ENCODE measurements at places on chromosomes 4 and X.

GRCh38 chr4:26431461-26432180, 58.7 kb downstream of the CCKAR start:
- no peak for DNase-seq

DNA sequence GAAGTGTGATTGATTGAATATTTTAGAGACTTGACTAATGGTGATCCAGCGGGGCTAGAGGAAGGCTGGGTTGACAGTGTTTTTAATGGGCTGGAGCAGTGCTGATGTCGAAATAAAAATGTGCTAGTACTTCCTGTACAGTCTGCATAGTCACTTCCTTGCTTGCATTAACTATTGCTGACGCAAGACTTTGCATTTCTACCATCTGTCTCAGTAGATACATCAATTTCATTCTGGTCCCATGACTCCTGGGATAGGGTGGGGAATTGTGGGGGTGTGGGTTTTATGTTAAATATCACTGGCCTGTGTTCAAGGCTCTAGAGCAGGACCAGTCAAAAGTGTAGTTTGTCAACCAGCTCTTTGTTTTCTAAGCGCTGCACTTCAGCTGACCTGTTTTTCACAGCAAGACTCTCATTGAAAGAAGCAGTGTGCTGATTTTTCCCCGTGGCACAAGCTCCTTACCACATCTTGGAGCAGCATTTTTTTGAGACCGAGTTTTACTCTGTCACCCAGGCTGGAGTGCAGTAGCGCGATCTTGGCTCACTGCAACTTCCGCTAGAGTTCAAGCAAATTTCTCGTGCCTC, 35.2 kb upstream of the PHEX start:
- DNase-seq, result no peak

DNA sequence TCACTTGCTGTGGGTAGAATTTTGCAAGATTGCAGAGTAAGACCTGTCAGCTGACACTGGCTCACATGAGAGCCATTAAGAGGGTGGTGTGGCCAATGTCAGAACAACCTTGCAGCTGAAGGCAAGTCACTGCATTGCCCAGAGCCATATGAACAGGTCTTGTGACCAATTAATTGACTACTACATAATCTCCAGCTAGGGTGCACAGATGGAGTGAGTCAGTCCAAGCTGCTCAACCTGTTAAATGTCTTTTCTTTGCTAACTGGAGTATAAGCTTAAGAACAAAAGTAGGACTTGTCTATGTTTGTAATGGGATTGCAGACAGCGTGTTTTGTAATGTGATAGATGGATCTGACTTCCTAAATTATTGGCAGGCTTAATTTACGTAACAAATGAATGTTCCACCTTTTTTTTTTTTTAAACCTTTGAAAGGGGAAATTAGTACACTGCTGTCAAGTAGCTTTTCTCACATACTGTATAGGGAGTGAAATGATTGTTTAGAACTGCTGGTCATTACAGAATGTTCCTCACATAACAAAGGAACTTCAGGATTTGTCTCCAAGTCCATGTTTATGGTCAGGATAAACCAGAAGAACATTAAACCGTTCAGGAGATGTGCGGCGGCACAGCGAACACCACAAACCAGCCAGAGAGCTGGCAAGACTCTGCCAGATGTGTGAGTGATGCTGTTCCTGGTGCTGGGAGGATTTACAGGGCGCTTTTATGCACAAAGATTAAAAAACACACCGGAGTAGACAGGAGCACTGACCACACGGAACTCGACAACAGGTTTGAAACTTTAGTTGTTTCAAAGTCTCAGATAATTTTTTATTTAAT, 37.0 kb downstream of the FNIP2 start:
- DNase-seq, result no peak

DNA sequence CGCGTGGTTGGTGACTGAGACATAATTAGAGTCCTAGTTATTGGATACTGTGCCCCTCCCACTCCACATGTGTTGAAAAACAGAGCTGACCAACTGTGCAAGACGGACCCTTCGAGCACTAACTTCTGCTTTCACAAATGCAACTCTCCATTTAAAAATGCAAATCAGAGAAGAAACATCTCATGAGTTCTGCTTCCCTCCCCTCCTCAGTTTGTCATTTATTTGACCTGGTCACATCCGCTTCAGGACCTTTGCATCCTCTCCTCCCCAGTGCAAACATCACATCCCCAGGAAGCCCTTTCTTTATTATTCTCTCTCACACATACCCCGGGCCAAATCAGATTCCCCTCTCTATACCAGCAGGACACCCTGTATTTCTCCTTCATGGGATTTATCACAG, 38.1 kb upstream of the NOCT start:
- no peak for DNase-seq

GRCh38 chr4:184383497-184384055, 90.8 kb downstream of the IRF2 start:
- DNase-seq, result no peak

GRCh38 chr4:10460313-10461047, 3.3 kb upstream of the ZNF518B start:
- no peak for DNase-seq

DNA sequence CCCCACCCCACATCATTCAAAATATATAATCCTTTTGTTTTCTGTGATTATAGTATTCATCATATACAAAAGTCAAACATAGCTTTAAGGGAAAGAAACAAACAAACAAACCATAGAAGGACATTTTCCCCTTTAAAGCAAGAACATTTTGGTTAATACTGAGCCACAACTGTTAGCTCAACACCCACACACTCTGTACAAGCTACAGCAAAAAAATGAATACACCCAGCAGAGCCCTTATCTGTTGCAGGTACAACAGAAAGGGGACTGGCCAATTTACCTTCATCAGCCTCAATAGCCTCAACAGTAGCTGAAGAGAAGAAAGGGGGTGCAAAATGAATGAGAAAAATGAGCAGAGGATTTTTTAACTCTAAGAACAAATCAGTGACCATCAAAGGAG, 318.4 kb downstream of the PPP3CA start:
- DNase-seq, result no peak

DNA sequence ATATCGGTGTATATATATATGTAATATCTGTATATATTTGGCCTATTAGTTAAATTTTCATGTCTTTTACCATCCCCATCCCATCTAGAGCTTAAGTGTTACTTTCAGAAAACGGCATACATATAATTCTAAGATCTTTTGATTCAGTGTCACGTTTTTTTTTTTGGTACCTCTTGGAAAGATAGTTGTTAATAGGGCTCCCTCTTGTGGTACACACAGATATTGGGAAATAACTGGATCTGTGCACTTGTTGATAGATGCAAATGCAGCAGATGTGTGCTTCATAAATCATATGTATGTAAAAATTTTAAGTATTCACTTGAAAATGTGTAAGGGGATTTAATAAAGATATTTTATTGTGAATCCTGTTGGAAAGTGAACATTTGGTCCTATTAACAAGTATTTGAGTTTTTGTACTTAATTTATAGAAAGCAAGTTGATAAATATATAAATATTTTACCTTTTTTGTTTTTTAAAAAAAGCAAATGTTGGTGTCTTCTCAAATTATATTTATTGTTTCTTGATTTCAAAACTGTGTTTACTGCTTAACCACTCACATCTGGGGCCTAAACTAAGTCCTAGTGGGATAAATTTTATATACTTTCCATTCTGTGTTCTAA, 74.7 kb downstream of the PAQR3 start:
- DNase-seq, result no peak

DNA sequence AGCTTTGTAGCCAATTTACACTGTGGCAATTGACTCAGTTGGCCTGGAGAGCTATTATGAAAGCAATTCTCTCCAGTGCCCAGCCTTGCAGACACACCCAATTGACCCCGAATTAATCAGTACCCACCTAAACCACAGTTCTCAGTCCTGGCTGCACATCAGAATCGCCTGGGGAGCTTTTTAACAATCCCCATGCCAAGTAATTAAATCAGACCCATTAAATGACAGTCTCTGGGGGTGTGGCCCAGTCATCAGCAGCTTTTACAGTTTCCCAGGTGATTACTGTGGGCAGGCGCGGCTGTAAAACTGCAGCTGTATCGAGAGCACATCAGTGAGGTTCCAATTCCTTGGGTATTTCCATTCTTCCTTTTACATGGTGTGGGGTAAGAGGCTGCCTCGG, 460.9 kb upstream of the FAT1 start:
- no peak for DNase-seq

DNA sequence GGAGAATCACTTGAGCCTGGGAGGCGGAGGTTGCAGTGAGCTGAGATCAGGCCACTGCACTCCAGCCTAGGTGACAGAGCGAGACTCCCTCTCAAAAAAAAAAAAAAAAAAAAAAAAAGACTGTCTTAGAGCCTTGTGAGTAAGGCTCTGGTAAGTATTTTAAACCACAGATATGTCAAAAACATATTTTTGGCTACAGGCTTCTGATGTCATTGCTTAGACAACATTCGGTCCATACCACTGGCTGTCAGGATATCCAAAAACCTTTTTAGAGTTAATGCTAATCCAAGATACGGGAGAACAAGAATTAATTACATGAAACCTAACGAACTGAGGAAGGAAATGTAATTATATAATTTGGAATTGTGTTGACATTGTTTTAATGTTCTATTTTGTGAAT, 999.5 kb upstream of the PABPC4L start:
- DNase-seq, result no peak

DNA sequence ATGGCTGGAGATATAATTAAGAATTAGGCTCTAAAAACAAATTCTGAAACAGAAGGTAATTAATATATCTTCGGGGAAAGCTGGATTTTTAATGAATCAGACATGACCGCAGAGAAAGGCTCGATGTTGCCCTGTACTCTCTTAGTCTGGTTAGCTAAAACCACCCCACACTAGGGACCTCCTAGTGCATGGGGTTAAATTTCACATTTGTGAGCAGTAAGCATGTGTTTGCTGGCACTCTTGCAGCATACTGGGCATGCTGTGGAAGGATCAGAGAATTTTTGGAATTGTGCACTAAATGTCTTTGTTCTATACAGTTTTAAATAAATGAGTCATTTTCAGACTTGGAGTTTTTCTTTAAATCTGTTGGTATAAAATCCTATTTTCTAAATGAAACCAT, 475.6 kb upstream of the FTHL17 start:
- DNase-seq, result no peak

DNA sequence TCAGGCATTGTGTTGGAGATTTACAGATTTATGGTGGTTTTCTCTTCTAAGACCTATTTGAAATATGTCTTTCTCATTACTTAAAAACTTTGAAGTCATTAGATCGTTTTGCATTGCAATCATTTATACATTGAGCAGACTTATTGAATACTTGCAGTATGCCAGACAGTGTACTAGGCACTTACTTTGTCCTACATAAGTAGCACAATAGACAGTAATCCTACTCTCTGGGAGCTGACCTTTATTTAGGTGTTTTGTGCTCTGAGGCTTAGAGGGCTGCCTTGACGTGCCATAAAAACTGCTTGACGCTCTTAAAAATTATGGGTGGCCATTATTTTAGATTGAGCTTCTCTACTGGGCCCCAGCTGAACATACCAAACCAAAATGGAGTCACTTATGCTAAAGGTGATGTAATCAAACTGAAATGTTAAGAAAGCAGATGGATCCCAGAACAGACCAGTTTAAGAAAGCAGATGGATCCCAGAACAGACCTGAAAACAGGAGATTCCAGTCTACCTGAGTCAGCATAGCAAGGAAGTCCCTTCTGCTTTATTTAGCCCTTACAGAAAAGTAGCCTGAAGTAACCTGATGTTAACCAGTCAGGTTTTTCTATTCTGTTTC, 42.4 kb downstream of the PTTG2 start:
- DNase-seq, result no peak

GRCh38 chr4:119977076-119977940, 89.3 kb downstream of the MAD2L1 start:
- no peak for DNase-seq

GRCh38 chr4:146510942-146511341, 10.8 kb downstream of the SLC10A7 start:
- DNase-seq, result no peak

GRCh38 chr4:39614487-39615162, 24.0 kb downstream of the SMIM14 start:
- DNase-seq, result no peak

GRCh38 chrX:72027914-72028307, 103.8 kb downstream of the RTL5 start:
- no peak for DNase-seq

- no peak for DNase-seq
Observed at GRCh38 chrX:138748480-138748879, 37.0 kb upstream of the FGF13 start.

GRCh38 chr4:143773998-143774895, 73.8 kb upstream of the FREM3 start:
- DNase-seq, result no peak

DNA sequence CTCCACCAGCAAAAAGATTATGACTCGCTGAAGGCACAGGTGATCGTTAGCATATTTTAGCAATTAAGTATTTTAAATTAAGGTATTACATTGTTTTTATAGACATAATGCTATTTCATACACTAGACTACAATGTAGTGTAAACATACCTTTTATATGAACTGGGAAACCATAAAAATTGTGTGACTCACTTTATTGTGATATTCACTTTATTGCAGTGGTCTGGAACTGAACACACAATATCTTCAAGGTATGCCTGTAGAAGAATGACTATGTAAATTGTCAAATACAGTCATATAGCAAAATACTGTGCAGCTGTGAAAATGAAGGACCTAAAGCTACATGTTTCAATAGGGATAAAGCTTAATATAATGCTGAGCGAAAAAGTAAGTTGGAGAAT, 26.6 kb upstream of the MAML3 start:
- no peak for DNase-seq

DNA sequence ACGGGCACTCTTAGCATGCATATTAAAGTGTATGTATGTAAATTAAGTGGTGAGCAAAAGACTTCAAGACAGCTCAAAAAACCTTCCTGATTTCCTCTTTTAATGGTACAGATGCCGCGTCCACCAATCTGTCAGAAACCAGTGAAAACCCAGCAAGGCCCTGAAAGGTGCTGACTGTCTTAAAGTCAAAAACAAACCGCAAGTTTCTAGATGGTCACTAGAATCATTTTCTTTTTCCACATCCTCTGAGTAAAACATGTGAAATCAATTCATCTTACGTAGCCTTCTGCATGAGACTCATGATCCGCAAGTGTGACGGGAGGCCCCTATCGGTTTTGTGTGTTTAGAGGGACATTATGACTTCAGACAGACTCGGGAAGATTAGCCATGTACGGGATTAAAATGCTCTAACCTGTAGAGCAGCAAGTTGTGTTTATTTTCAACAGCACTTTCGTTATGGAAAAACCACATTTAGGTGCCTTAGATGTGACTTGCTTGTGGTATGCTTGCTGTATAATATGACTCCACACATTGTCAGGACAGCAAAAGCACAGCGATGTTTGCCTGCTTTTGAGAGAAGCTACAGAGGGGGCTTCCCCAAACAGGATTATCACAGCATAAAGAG, 88.2 kb upstream of the STS start:
- no peak for DNase-seq

GRCh38 chr4:81049330-81049729, 18.8 kb downstream of the BMP3 start:
- no peak for DNase-seq
